ENCODE measurements at places on chromosomes 7 and 10. TPM values are rescaled to one million over a fixed set of nuclear protein-coding genes. Genes with fewer than 3 reads are reported as not detected.

The UNCX gene
- not detected for total RNA-seq

The HECW1 gene
- 17.2 TPM for total RNA-seq

The GBX1 gene
- total RNA-seq = 0.17 TPM

The NRCAM gene
- total RNA-seq = 96.4 TPM

The KCNIP2 gene
- 0.98 TPM for total RNA-seq

The ITGA8 gene
- not detected for total RNA-seq

The CLDN3 gene
- 3.6 TPM for total RNA-seq

The BLNK gene
- total RNA-seq = not detected

The TMEM139 gene
- 0.64 TPM for total RNA-seq

The ZNF33A gene
- total RNA-seq = 7.9 TPM

The MNX1 gene
- 4.7 TPM for total RNA-seq

The UBTD1 gene
- total RNA-seq = 20.3 TPM

The ATG9B gene
- 0.70 TPM for total RNA-seq

The TSPAN15 gene
- total RNA-seq = 103 TPM

The ABCC2 gene
- 137 TPM for total RNA-seq

The VWA2 gene
- total RNA-seq = 0.05 TPM

The MACROH2A2 gene
- total RNA-seq = 25.3 TPM

The HERC4 gene
- total RNA-seq = 26.9 TPM

The NPFFR1 gene
- total RNA-seq = not detected

The SHTN1 gene
- 25.9 TPM for total RNA-seq

The ACBD7 gene
- 1.4 TPM for total RNA-seq

The PNLIP gene
- not detected for total RNA-seq

The UNC5B gene
- total RNA-seq = 3.3 TPM

The PIK3CG gene
- not detected for total RNA-seq

The ARHGEF35 gene
- total RNA-seq = 0.39 TPM

The PIK3AP1 gene
- total RNA-seq = 0.55 TPM

The OGDHL gene
- 0.29 TPM for total RNA-seq

The GPR85 gene
- total RNA-seq = not detected

The MYO1G gene
- 0.21 TPM for total RNA-seq

The PILRA gene
- 5.2 TPM for total RNA-seq
